ENCODE measurements at places on chromosomes 12 and 14.

- DNase-seq = no peak
Observed at GRCh38 chr14:99812096-99812750, 19.0 kb downstream of the EML1 start.

DNA sequence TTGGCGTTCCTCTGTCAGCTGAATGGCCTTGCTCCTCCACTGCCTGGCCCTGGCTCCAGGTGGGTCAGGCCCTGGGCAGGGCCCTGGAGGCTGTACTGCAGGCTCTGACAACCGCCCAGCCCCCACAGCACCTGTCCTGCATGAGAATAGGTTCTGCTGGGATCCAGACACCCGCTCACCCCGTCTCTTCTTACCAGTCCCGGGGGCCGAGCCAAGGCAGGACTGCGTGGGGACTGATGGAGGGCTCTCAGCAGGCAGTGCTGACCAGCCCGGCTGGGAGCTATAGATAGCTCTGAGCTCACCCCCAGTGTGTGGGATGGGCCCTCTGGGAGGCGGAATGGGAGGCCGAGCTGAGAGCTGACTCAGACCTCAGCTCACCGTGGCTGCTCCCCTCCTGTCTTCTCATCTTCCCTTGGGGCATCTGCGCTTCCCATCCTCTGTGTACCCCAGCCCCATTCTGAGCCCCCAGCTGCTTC is 39.6 kb downstream of the TEAD4 start:
- DNase-seq = peak; percentile 59

DNA sequence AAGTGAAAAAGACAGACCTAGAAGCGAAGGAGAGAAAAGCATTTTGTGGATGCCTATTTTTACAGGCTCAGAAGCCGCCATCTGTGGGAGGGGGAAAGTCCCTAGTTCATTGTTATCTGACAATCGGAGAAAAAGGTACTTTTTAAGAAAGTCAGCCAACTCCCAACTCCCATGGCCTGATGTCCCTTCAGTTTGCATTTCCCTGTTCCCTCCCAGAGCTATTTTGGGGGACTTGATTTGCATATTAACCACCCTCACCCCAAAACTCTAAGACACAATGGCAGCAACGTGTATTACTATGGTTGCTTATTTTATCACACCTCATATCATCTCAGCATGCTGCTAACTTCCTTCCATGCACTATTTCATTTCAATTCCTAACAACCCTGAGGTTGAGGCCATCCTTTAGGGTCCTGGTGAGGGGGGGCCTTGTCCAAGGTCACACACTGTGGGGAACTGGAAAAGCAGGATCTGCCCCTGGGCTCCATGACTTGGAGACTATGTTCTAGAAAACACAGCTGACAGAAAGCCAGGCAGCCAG is 18.7 kb downstream of the HVCN1 start:
- DNase-seq = no peak

DNA sequence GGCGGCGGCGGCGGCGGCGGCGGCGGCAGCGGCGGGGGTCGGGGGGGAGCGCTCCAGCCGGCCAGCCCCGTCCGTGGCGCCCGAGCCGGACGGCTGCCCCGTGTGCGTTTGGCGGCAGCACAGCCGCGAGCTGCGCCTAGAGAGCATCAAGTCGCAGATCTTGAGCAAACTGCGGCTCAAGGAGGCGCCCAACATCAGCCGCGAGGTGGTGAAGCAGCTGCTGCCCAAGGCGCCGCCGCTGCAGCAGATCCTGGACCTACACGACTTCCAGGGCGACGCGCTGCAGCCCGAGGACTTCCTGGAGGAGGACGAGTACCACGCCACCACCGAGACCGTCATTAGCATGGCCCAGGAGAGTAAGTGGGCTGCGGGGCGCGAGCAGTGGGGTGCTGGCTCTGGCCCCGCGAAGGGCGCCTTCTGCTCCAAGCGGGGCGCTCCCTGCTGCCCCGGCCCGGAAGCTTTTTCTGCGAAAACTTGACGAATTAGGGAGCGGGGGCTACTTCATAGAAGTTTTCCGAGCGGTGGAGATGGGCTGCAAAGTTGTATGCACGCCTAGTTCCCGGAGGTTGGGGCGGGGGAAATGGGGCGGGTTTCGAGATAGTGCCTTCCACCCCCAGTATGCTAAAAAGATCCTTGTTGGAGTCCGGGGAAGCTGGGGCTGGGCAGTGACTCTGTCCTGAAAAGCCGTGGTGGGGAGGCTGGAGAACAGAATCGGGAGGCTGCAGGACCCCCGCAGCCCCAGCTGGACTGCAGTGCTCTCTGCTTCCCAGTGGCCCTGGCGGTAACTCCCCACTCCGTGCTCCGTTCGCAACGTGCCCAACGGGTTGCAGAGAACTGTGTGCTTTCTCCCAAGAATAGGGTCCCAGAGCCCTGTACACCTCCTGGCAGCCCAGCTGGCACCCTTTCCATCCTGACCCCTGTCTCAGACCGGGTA is 751 bp downstream of the GDF11 start:
- peak; percentile 74 for DNase-seq

DNA sequence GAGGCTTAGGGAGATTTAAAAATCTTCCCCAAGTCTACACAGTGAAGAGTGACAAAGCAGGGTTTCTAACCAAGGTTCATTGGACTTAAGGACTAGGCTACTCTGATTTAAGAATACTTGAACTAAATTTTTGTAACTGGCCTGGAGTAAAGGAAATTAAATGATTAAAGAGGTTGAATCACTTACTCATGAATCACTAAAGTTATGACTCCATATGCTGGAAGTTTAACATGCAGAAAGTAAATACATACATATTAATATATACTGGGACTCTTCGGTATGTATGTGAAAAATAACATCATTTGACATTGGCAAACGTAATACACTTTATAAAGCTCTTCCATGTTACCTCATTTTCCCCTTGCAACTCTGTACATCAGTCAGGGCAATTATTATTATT is 322.9 kb downstream of the KCNH5 start:
- DNase-seq = no peak

DNA sequence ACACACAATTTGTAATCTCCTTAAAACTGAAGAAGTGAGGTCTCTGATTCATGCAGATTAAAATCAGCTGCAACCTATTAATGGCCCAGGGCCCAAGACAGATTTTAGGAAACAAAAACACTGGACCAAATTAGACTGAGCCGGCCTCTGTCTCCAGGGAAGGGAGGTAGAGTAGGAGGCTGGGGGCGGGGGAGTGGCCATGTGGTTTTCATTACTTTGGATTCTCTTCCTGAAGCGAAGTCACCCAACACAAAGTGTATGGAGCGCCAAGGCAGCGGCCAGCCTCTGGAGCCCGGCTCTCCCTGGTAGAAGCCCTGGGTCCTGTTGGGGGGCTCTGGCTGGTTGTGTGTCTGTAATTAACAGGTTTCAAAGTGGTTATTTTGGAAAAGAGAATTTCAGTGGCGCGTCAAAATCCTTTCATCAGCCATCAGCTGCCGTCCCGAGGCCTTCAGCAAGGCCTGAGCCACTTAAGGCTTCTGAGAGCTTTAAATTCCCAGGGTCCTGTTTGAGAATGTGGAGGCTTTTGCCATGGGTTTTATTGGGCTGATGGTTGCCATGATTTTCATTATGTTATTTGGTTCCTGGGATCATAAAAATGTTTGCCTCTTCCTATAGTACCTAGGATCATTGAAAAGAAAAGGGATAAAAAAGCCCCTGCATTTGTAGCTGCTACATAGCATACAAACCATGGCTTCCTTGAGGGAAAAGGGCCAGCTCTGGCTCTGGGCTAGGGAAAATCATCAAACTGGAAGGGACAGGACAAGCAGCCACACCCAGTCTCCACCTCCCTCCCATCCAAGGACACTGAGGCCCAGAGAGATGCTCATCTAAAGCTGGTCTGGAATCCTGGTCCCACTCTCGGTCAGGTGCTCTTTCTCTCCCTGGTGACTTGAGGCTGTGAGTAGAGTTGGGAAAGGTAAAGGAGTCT is 282.4 kb downstream of the ZFP36L1 start:
- DNase-seq = peak; percentile 86

DNA sequence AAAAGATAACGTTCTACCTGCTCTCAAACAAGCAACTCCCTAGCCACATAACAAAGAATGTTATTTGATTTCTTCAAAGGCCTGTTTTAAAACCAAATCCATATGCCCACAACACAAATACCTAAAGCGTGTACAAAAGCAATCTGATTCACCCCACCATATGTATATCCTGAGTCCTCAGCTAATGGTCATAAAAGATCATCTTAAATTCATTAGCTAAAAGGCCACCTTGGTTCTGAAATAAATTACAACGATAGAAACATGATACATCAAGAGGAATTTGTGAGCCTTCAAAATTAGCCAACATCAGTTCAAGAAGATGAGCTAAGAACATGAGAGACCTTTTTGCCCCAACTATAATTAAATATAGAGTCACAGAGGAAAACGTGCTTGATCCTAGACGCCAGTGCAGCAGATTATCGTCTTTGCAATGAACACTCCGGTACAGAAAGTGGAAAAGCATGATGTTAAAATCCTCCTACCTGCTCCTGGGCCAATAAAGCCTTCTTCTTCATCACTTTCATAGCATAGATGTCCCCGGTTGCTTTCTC is 20.0 kb downstream of the CIT start:
- no peak for DNase-seq

- DNase-seq = peak; percentile 62
Observed at GRCh38 chr12:16347391-16348298, at the start of gene MGST1. TSS of gene MGST1 (plus strand) at chr12:16347645. CDS start at chr12:16354253, 6,608 bp downstream.

DNA sequence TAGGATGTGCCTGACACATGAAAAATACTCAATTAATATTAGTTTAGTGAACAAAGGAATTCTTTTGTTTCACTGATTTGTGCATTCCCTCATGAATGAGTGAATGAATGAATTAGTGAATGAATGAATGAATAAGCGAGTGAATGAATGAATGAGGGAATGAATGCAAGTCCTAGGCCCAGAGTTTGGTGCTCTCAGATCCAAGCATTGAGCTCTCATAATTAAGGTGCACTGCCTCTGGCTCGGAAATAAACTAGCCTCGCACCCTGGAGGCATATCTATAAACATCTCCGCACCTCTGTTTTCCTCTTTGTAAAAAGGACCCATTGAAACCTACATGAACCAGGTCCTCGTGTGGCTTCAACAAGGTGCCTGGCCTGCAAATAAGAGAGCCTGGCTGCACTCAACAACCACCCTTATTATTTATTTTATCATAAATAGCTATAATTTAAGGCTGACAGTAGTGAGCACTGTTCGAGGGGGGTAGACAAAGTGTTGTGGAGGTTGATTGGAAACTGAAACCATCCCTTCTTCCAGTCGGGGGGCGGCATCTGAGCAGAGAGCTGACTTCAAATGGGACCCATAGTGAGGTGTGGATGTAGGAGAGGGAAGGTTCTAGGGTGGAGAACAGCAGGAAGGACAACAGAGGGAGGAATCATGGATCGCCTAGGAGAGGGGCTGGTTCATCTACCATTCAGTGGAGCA is 316.8 kb downstream of the BCL11B start:
- DNase-seq = no peak

DNA sequence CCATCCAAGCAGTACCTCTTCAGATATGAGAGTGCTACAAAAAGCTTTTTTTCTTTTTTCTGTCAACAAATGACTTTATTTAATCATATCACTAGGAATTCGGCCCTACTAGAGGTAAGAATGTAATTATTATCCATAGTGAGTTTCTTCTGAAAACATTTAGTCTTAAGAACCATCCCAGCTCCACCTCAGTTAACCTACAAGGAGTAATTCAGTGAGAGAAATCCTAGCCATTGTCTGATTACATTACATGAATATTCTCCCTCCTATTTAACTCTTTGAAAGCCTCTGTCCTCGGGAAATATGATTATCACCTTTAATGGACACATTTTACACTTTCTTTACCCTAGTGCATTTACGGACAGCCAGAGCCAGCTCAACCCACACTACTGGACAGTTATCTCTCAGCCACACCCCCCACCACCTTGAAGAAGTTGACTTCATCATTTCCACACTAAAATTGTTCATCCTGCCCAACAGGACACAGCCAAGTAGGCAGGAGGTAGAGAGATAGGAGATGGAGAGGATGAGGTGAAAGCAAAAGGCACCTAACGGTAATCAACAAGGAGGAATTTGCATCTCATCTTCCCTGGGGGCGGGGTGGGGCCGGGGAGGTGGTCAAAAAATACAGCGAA is 1.3 kb downstream of the PPFIA2 start:
- peak; percentile 0 for DNase-seq

DNA sequence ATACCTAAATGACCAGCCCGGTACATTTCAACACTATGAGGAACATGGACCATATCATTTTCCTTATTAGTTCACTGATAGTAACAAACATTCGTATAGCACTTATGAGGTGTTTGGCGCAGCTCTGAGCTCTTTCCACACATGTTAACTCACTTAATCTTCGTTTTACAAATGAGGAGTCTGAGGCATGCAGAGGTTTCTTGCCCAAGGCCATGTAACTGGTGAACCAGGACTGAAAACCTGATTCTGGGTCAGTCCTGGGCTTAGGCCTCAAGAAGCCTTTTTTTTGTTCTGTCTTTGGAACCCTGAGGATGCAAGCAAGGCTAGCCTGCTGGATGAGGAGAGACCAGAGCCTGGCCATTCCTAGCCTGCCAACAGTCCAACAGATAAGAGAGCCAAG is 55.0 kb downstream of the C14orf132 start:
- DNase-seq = no peak

GRCh38 chr12:32134101-32134888 is 27.6 kb downstream of the BICD1 start:
- peak; percentile 22 for DNase-seq

DNA sequence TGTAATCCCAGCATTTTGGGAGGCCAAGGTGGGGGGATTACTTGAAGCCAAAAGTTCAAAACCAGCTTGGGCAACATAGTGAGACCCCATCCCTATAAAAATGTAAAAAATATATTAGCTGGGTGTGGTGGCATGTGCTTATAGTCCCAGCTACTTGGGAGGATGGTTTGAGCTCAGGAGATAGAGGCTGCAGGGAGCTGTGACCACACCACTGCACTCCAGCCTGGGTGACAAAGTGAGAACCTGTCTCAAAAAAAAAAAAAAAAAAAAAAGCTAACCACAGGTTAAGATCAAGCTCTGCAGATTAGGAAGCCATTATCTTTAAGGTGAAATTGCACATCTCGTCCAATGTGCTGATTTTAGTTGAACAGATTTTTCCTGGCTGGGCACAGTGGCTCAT is 23.7 kb upstream of the CERS5 start:
- DNase-seq = no peak

- DNase-seq = no peak
Observed at GRCh38 chr12:118023301-118023860, 6.9 kb downstream of the RFC5 start.

DNA sequence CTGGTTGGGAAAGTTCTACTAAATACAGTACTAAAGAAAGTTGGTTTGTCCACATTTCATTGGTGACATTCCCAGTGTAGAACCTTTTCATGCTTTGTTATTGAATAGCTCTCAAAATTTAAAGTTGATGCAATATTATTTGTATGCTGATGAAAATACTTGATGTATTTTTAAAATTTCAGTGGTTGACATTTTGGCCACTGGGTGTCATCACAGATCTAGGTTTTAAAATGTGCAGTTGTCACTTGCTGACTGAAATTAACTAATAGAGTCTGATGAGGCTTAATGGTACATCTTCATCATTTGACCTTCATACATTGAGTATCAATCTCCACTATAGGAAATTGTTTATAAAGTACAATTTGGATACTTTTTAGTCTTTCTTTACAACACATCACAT is 37.1 kb downstream of the CMAS start:
- peak; percentile 29 for DNase-seq
